Hematopoietic multipotent progenitor cell (in vitro differentiated cells): ENCODE measurements at places on chromosomes 2 and 18. TPM values are rescaled to one million over a fixed set of nuclear protein-coding genes. Genes with fewer than 3 reads are reported as not detected.

AMER3 gene
- total RNA-seq, result under 0.01 TPM

CNDP1 gene
- not detected for total RNA-seq

ASB18 gene
- under 0.01 TPM for total RNA-seq

GALNT13 gene
- under 0.01 TPM for total RNA-seq

C2orf92 gene
- 5.1 TPM for total RNA-seq

OTOS gene
- not detected for total RNA-seq

TANC1 gene
- total RNA-seq, result 7.3 TPM

TMEM169 gene
- under 0.01 TPM for total RNA-seq

MYO5B gene
- under 0.01 TPM for total RNA-seq

GRCh38 chr2:113979191-113980128, 89.6 kb downstream of the ACTR3 start:
- DNase-seq, result no peak

DNA sequence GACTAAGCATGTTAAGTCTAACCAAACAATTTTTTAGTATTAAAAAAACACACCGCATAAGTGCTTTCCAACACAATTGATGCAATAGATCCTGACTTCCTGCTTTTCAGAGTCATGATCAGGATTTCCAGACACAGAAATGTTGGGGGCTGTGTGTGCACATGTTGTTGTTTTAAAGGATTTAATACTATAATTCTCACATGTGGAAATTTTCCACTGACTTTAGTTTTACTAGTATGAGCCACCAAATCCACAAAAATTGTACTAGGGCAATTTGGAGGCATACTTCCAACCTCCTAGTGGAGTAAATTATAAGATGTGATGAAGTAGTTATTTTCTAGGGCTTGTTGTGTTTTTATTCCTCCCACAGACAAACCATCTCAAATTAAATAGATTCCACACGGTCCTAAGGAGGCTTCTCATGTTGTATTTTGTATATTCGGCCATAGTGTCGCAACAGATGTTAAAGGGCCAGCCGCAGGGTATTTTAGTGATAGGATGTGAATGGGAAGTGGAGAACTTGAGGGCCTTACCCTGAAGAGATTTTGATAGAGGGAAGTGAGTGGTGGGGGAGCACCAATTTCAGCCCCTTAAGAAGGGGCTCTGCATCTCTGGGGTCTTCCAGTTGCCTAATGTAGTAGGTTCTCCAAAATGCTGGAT, 108.9 kb upstream of the KLF7 start:
- no peak for DNase-seq

DNA sequence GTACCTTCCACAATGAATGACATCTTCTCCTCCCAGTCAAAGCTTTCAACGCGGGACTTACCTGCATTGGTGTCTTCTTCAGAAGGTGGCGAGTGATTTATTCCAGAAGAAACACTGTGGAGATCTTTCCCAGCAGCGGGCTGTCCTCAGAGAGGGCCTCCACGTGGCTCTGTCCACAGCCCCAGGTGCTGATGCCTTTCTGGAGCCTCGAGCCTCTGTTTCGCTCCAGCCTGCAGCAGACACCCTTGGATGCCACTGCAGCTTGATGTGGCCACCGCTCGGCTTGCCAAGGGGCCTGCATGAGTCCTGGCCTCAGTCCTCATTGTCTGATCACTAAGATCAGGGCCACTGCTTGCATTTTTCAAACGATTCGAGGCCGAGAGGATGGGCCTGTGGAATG, 46.6 kb upstream of the GALR1 start:
- no peak for DNase-seq

DNA sequence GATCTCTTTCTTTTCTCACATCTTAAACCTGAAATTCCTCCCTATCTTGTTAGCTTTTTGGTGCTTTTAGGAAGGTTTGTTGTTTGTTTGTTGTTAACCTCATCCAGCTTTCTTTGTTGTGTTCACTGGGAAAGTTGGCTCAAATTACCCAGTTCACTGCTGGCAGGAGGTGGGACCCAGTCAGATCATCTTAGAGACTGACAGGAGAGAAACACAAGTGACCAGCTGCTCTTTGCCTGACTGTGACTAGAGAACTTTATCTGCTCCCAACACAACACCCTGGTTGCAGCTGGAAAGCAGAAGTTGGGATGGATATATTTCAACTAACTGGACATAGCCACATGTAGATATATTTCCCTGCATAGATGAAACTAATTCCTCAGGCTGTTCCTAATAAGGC, 10.0 kb downstream of the MAPK4 start:
- no peak for DNase-seq

- DNase-seq, result no peak
These were observed 47.9 kb downstream of the COL3A1 start for GRCh38 chr2:189022053-189022481.

DNA sequence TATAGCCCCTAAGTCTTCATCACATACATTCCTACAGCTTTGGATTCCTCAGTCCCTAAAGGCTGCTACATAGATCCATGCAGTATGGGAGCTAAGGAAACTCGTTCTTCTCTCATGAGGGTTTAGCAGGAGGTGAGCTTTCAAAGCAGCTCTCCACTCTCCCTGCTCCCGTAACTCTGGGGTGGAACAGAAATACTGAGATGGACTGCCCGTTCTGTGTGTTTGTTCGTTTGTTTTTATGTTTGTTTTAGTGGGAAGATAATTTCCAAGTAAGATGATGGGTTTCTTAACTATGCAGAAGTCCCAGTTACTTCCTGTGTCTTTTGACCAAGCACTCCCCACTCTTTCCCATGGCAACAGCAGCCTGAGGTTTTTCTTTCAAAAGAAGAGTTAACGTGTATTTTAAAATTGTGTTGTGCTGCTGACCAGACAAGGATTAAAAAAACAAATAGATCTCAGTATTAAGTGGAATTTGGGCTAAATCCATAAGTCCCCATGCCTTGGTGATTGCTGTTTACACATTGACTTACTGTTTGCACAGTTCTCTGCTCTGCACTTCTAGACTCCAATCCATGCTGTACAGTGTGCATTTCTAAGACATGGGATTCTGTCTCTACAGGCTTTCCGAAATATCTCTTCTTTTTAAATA, 156.4 kb upstream of the SH3BP4 start:
- no peak for DNase-seq

- DNase-seq, result no peak
These were observed 102.3 kb upstream of the SMAD7 start for GRCh38 chr18:49052891-49053644.

- no peak for DNase-seq
These were observed 54.8 kb upstream of the TUBA3E start for GRCh38 chr2:130252880-130253645.

- no peak for DNase-seq
These were observed 45.2 kb upstream of the SCG2 start for GRCh38 chr2:223647258-223647952.

- DNase-seq, result no peak
These were observed 15.0 kb upstream of the OTOF start for GRCh38 chr2:26492749-26493515.

- DNase-seq, result no peak
These were observed 43.0 kb upstream of the STK39 start for GRCh38 chr2:168290391-168290790.

- DNase-seq, result no peak
These were observed 53.8 kb downstream of the GRB14 start for GRCh38 chr2:164567335-164567989.

- DNase-seq, result peak; percentile 89
These were observed at the start of gene EHD3 for GRCh38 chr2:31233741-31234682. EHD3 (plus strand) TSS chr2:31234152; CDS start chr2:31234622, 470 bp downstream.

- no peak for DNase-seq
These were observed 313.4 kb downstream of the LPIN1 start for GRCh38 chr2:12059616-12060441.

DNA sequence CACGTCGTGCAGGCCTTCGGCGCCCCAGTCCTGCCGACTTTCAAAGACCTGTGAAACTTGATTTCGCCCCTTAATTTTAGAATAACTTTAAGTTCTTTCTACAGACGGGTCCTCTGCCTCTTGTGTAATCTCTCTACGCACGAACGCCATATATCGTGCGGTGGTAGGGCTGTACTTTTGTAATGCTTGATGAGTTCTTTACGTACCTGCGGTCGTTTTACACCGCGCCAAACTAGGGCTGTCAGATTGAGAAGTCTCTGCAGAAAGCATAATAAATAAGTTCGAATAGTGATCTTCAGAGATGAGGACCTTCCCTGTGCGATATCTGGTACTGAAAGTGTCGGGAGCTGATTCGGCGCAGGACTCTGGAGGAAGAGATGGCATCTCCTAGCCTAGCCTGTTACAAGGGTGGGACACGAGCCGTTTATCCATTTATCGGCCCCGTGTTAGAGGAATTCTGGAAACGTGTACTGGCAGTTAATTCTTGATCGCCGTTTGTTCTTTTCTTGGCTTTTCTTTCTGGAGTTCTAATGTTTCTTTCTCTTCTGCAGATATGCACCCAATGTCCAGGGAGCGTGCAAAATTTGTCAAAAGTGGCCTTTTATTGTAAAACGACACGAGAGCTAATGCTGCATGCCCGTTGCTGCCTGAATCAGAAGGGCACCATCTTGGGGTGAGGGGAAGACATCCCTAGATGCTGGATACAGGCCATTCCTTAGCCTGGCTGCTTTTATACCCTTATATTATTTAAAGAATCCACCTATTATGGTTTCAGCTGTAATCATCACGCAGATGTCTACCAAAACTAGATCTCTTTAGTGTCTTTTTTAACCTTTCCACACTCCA, 781 bp upstream of the SLC5A6 start:
- DNase-seq, result peak; percentile 56

GRCh38 chr18:60599995-60600394, 227.4 kb upstream of the MC4R start:
- no peak for DNase-seq

GRCh38 chr2:55804535-55804934, 110.9 kb upstream of the PNPT1 start:
- DNase-seq, result no peak

- DNase-seq, result peak; percentile 5
These were observed 38.2 kb downstream of the ANKMY1 start for GRCh38 chr2:240519396-240520129.

DNA sequence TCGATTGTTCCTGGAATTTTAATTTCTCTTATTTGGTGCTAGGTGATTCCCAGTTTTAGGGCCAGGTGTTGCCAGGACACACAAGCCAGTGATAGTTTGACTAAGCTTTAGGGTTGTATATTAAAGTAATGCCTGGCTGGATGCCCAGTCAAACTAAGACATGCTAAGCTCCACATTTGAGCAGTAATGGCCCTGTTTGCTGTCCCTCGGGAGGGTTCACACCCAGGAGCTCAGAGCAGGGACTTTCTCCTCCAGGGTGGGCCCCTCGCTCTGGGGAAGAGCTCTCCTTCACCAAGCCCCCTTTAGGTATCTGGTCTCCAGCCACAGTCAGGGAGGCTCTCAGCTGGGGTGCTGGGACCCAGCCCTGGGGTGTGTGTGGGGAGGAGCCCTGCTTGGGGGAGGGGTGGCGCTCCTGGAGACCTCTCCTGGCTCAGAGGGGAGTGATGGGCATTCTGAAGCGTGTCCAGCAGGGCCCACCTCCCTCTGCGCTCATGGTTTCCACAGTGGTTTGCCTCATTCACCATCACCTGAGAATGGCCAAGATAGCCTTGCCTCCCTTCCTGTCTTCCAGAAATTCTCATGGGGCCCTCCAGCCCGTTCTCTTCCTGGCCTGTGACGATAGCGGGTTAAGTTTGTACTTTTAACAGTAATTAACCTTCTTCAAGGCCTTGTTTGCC, 31.7 kb downstream of the INPP4A start:
- no peak for DNase-seq

DNA sequence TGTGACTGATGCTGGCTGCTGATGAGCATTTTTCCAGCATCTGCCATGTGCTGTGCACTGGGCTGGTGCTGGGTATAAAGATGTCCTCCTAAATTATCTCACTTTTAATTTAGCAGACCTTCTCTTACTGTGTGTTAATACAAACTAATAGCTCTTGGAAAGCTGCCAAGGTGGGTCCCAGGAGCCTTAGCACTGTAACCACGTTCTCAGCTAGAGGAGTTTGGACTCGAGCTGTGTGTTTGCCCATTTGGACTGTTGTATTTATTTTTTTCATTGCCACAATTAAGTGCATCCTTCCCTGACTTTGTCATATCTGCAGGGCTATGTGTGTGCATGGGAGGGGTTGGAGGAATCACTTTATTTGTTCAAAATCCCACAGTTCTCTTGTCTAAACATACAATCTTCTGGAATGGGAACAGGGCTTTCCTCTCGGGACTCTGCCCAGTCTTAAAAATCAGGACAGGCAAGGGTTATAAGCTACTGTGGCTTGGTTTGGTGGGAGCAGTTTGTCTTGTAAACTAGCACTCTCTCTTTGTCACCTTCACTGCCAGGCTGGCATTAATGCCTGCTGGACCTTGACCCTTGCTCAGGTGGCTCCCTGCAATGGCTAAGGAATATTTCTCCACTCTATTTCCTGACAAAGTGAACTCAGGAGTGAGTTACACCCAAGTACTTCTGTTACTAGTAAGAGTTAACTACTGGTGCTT, 129.7 kb upstream of the MGAT5 start:
- DNase-seq, result no peak

- no peak for DNase-seq
These were observed 959.4 kb upstream of the GYPC start for GRCh38 chr2:125696560-125696959.

DNA sequence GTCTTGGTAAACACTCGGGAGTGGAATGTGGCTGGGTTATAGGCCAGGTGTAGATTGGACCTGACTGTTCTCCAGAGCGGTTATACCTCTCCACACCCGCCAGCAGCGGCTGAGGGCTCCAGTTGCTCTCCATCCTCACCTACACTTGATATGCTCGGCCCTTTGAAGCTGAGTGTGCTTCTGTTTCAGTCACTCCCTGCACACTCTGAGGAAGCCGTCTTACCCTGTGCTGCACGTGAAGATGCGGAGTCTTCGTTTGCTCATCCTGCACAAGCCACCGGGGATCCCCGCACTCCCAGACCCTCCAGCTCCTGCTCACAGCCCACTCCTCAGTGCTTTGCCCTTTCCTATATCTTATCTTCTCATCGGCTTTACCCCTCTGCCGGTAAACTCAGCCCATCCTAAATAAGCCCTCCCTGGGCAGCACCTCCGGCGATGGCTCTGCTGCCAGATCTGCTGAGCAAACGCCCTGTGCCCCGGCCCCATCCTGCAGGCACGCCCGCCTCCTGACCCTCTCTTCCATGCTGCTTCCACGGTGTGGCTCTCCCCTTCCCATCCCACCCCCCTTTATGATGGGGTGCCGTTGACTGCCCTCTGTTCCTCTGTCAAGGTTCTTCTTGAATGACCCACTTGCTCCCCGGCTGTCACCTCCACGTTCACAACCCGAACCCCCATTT, 47.3 kb upstream of the ODC1 start:
- no peak for DNase-seq

GRCh38 chr2:15736396-15737180, 144.9 kb downstream of the DDX1 start:
- DNase-seq, result no peak

DNA sequence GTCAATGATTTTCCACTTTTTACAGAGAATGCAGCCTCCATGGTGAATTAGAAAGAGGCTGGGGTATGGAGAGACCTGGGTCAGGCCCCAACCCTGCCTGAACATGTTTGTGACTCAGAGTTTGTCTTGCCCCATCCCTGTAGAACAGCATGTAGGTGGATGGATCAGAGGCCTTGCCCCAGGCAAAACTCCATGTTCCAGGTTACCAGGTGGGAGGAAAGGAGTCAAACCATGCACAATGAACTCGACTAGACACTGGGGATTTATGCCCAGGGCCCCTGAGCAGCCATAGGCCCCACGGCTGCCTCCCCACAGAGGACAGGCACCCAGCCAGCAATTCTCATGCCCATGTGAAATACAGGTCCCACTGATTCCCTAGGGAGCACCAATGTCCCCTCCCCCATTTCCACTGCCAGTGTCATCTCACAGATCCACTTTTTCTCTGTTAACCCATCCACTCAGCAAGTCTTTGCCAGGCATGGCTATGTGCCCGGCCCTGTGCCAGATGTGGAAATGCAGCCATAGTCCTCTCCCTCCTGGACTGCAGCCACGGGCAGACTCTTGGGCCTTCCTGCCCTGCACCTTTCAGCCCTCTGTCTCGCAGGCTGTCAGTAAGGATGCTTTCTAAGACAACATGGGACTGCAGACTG, 737.8 kb upstream of the HS6ST1 start:
- no peak for DNase-seq
